Activated T-cell treated with anti-CD3 and anti-CD28 coated beads for 4 hours (primary cell): ENCODE measurements at places on chromosomes 11 and 22.

- DNase-seq, result peak; percentile 1
Measured at GRCh38 chr22:27801202-27801615, 347 bp downstream of the MN1 start.

DNA sequence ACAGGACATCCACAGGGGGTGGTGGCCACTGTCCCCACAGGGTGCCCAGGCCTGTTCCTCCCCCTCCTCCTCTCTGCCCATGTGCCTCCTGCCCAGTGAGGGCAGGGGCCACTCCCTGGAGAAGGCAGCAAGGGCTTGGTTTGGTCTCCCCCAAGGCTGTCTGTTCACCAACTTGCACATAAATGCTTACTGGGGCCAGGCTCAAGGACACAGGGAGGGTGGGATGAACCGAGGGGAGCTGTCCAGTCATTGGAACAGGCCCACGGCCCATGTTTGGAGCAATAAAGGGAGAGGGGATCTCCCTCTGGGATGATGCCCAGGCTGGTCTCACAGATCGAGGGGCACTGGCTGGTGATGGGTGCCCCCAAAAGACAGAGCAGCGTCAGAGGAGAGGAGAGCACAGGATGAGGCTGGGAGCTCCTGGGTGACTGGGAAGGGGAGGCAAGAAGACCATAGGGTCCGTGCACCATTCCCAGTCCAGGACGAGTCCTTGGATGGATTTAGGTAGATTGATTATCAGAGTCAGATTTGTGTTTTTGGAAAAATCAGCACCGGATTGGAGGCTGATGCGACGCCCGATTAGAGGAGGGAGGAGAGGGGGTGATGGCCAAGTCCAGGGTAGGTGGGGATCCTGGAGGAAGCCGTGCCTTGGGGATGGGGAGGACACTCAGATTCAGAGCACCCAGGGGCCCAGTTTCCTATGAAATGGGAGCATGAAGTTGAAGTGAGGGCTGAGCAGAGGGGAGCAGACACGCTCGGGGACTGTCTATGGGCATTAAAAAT, 1.1 kb downstream of the IGLL5 start:
- DNase-seq, result no peak

DNA sequence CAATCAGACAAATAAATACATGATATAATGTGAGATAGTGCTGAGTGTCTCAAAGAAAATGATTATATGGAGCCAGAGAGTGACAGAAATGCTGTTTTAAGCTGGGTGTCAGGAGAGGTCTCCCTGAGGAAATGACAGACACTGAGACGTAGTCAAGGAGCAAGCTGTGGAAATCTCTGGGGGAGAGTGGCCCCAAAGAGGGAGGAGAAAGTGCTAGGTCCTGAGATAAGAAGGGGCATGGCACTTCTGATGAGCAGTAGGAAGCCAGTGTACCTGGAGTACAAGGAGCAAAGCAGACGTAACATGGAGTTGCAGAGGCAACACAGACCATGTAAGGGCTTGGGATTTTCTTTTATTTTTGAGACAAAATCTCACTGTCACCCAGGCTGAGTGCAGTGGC, 38.8 kb downstream of the ZNF202 start:
- DNase-seq, result no peak

GRCh38 chr22:30289980-30290313, 642 bp upstream of the CASTOR1 start:
- DNase-seq, result no peak

GRCh38 chr22:36432592-36433317, 45.0 kb upstream of the MYH9 start:
- DNase-seq, result no peak

DNA sequence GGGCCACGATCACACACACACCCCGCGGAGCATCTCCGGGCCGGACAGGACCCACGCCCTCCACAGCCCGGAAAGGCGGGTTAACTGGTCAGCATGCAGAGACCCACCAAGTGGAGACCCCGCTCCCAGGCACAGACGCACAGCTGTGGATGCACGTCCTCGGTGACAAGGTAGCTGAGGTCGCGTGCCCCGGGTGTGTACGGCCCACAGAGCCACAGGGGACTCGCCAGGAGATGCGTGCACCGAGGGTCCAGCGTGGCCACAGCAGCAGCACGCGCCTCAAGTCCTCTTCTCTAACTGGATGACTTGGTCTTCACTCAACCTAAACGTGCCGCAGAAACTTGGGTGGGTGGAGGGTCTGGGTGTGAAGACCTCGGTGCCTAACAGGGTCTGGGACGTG, 5.5 kb downstream of the H19 start:
- no peak for DNase-seq

DNA sequence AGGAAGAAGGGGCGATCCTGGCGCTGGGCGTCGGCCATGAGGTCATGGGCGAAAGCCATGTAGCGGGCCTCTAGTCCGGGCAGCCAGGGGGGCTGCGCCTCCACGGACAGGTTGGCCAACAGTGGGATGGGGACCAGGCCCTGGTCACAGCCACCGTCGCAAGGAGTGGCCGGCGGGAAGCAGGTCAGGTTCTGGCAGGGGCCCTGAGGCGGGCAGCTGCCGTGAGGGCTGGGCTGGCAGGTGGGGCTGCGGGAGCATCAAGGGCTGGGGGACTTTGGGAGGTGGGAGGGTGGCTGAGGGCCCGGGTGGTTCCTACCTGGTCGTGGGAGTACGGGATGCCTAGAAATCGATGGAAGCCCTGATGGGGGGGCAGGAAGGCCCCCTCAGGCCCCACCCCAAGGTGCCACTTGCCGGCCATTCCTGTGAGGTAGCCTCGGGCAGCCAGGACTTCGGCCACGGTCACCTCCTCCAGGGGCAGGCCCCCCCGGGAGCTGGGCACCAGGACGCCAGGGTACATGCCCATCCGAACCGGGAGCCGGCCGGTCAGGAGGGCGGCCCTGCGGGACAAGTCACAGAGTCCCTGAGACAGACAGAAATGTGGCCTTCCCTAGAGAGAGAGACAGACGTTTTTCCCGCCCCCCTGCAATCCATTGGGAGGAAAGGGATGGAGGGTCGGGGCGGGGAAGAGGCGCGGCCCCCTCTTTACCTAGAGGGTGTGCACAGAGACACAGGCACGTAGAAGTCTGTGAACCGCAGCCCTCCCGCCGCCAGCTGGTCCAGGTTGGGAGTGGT, 906 bp downstream of the ARSA start:
- DNase-seq, result no peak

GRCh38 chr22:20604776-20605221, 97.4 kb downstream of the MED15 start:
- no peak for DNase-seq

- no peak for DNase-seq
Measured at GRCh38 chr11:110835106-110835505, 122.9 kb upstream of the ARHGAP20 start.

DNA sequence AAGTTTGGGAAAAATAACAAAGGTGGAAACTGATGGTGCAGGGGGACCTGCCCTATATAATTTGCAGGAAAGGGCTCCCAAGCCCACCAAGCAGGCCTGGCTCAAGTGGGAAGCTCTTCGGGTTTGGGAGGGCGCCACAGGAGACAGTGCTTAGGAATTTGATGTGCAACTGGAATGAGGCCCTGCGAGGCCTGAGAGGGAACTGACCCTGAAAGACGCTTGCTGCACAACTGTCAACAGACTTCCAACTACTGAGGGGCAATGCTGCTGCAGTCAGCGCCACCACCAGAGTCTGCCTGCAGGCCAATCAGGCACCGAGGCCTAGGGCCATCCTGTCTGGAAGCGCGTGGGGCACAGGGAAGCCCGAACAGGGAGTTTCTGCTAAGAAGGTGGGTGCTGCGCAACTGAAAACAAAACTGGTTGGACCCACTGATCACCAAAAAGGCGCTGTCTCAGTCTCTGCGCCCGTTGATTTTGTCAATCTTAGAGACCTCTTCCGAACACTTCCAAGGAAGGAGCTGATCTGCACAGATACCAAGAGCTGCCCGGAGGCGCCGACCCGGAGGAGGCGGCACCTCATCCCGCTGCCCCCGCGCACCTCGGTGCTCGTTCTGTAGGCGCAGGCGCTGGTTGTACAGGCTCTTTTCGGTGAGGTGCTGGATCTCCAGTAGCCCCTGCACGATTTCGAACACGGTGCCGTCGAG, 667 bp downstream of the DGCR6L start:
- DNase-seq, result no peak

DNA sequence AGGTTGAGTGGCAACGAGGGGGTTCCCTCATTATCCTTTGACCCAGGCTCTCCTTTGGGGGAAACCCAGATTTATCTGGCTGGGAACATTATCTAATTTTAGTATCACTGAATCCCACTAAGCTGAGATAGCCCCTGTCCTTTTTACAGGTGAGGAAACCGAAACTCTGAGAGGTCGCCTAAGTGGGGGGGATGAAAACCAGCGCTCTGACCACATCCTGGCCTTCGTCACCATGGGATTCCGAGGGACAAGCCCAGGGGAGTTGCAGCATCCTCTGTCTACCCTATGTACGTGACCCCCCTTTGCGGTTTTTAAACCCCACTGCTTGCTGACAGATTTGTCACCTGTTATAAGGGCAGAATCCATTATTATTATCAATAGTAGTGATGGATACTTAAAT, 61.0 kb downstream of the ISX start:
- no peak for DNase-seq

- DNase-seq, result no peak
Measured at GRCh38 chr22:43287441-43287840, 55.7 kb downstream of the SCUBE1 start.

DNA sequence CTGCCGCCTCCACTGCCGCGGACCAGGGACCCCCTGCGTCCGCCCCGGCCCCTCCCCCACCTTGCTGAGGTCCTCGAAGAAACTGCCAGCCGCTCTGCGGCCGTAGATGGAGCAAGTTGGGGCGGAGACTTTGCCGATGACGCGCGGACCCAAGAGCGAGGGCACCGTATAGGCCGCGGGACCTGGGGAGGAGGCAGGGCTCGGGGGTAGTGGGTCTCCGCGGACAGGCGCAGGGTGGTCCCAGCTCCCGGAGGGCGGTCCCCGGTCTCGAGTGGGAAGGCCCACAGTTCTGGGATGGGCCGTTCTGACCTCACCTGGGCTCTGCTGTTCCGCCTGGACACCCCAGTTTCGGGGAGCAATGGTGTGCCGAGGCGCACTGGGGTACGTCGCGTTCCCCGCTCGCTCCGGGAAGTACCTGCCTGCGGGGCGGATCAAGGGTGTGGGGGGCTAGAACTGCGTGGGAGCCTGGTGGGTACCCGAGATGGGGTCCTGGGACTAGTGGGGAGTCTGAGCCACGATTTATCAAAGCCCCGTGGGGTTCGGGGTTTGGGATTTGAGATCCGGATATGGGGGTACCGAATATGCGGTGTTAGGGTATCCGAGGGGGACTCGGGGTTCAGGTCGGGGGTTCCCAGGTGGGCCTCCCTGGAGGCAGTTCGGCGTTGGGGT, 1.2 kb upstream of the TYMP start:
- DNase-seq, result peak; percentile 73

DNA sequence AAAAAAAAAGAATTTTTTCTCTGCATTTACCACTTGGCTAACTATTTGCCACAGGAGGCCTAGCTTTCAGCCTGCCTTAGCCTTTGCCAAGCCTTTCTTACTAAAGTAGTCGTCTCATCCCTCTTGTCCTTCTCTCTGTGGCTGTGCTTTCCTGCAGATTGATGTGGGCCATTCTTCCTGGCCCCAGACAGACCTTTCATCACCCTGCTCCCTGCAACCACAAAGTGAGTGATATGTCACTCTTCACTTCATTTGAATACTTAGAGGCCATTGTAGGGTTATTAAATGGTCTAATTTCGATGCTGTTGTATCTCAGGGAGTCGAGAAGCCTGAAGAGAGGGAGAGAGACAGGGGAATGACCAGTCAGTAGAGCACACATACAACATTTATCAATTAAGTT, 37.6 kb downstream of the ART5 start:
- no peak for DNase-seq

DNA sequence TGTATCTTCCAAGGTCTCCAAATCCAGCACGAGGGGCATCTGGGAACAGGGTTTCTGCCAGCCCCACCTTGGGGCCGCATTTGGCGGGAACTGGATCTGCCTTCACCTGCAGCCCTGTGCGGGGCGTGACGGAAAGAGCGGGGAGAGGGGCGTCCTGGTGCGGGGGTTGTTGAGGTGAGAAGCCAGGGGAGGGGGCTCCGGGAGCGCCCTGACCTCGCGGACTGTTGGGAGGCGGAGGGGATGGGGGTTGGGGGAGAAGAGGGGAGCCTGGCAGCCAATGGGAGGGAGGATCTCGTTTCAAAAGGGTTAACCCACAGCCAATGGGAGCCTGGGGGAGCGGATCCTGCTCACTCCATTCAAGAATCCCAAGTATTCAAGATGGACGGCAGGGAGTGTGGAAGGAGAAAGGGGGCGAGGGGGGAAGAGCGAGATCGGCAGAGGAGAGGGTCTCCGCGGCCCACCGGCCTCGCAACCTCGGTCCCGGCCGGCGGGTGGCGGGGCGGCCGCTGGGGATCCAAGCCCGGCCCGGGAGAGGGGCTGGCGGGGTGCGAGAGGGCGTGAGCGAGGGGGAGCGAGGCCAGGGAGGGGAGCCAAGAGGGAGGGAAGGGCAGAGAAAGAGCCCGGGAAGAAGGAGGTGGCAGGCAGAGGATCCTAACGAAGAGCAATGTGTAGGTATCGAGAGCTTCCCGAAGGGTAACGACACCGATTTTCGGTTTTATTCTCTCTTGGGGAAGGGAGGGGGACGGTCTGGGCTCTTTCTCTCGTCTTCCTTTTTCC, 11.5 kb downstream of the YPEL4 start:
- no peak for DNase-seq

- no peak for DNase-seq
Measured at GRCh38 chr22:49394116-49394785, 433.4 kb downstream of the BRD1 start.

GRCh38 chr11:20353829-20354434, 9.6 kb upstream of the HTATIP2 start:
- no peak for DNase-seq

DNA sequence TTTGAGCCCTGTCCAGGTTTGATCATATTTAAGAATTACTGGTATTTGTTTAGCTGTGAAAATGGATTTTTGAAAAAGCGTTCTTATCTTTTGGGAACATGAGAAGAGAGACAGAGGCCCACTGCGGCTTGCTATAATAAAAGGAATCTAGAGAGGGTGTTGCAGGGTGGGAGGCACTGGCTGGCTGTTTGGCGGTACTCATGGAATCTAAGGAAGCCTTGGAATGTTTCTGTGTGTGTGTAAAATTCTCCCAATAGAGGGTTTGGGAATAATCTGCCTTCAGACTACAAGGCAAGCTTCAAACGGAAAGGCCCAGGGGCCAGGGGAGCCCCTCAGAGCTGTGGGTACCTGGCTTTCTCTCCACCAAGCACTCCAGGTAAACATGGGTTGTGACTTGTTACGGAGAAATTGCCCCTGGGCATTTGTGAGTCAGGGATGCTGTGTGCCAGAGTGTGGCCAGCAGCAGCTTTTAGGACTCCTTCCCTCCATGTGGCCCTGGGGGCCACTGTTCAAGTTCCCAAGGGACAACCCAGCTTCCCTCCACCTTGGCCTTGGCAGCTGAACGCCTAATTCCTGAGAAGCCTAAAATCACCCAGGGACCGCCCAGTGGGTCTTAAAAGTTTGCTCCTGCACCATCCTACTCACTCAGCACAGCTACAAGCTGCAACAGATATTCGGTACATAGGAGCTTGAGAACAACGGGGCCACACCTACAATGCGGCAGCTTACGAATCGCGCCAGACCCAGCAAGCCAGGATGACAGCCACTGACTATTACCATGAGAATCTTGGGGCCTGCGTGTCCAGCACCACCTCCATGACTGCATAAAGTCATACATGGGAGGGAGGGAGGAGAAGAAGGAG, 14.1 kb upstream of the SYT8 start:
- no peak for DNase-seq
